GM12865 (cell line): ENCODE measurements at places on chromosomes 1 and 21.

DNA sequence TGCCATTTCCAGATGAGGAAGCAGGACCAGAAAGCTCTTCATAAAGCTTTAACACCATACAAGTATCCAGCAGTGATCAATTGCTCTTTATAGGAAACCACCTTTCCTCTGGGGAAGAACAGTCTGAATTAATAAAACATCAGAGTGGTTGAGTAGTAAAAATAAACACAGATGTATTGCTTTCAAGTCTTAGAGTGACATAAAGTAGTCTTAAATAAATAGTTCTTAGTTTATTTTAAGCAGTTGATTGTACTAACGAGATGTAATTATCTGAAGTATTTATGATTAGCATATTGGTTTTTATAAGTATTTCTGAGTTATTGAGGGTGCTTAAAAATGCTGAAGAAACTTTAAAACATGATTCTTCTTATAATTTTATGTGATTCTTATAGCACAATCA, 67.0 kb downstream of the PRKAA2 start:
- DNase-seq, result no peak

DNA sequence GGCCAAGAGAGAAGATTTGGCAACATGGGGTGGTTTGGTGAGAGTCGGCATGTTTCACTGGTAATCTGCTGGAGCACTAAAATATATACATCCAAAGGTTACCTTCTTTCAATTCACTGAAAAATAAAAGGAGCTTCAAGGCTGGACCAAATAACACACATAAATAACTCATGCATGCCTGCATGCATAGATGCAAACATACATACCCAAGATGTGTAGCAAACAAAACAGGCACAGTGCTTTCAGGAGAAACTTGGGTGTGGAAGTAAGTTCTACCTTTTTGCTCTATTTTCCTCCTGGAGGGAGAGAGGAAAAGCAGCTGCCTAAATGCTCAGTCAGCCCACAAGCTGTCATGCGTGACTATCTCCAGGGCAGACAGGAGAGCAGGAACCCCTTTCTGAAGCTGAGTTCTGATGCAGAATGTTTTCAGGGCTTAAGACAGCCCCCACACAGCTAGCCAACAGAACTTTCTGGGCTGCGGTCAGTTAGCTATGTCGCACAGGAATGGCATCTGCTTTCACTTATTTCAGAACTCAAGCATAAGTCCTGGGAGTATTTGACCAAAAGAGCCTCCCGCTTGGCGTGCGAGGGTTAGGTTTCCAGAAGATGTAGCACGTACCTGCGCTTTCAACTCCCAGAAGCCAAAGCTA, 166.2 kb downstream of the TOMM20 start:
- peak; percentile 95 for DNase-seq

DNA sequence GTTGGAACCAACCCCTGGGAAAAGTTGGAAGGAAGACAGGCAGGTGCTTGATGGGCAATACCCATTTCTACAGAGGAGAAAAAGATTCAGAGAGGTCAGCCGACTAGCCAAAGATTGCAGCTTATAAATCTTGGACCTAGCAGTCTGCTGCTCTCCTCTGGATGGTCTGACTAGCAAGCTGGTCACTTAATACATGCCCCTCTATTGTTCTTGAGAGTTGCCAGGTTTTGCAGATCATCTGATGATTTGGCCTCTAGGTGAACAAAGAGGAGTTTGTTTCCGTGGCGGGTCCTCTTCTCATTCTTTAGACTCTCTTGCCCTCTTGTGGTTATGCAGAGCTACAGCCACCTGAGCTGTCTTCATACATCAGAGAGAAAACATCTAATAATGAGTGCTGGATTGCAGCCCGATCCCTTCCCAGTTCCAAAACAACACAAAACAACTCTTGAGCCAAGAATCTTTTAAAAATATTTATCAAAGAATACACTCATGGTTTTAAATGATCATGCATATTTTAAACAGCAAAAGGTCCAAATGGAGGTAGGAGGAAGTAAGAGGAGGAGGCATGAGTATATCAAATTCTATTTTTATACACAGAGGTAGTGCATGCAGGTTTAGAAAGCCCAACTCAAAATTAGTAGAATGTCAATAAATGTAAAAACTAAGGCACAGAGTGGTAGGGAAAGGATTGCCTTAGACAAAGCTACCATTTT, 115.7 kb downstream of the SLC30A10 start:
- peak; percentile 71 for DNase-seq

DNA sequence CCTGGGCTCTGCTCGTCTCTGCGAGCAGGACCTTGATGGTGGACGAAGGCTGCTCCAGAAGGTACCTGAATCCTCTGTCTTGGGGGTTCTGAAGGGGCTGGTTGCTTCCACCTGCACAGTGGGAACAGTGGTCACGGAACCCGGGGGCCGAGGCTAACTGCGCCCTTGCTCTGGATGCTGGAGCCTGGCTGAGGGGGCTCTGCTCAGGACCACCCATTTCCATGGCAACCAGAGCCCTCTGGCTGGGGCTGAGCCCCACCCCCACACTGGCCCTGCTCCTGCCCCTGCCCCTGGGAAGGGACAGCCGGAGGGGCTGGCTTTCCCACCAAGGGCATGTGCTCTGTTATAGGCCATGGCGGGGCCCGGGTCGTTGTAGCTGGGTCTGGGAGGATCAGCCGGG, 462.3 kb downstream of the PTPRU start:
- DNase-seq, result no peak

- no peak for DNase-seq
Measured at GRCh38 chr21:33856893-33857527, 58.6 kb downstream of the ATP5PO start.

DNA sequence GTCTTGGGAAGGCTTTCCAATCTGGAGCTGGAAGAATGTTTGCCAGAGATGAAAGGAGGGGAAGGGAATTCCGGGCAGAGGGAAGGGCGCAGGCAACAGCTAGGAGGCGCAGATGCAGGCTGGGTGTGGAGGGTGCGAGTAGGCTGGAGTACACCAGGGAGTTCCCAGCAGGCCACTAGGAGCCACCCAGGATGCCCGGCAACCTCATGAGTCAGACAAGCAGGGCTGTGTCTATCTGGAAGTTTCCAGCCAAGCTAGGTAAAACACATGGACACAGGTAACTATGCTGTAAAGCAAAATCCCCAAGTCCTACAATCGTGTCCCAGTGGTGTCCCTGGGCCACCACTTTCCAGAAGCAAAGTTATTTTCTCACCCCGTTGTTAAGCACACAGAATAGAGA, 990 bp upstream of the NBL1 start:
- no peak for DNase-seq

DNA sequence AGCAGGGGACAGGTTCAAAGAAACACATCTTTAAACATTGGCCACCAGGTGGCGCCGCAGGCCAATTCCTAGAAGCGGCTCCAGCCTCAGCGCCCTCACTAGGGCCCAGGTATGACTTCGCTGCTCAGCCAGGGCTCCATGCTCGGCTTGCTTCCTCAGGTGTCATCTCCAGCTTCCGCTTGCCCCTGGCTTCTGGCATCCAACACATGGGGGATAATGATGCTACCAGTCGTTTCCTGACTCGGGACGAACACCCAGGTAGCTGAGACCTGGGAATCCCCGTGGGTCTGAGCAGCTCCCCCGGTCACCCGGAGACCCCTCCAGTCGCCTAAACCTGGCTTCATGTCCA, 8.5 kb upstream of the MEX3A start:
- DNase-seq, result peak; percentile 92

- DNase-seq, result no peak
Measured at GRCh38 chr1:42992054-42992571, 33.4 kb upstream of the SLC2A1 start.

DNA sequence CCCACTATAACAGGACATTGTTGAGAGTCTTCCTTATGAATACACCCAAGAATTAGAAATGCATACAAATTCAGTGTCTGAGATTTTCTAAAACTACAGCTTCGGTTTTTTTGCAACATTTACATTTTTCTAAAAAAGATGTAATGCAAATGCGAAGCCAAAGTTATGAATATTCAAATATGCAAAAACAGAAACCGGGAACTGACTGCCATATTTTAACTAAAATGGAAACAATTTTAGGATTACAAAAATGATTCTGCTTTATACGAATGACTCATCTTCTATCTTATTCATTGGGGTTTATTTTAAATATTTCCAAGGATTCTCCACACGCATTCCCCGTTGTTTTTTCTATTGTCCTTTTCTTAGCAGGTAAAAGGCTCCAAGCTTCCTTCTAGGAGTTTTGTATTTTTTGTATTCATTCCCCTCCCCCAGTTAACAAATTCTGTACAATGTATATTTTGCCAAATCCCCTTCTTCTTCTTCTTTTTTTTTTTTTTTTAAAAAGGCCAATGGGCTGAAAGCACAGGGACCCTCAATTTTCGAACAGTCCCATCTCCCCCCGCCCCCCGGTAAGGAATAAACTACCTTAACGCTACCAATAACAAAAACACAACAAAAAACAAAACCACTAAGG, 1.0 kb downstream of the ARPC5 start:
- DNase-seq, result no peak

DNA sequence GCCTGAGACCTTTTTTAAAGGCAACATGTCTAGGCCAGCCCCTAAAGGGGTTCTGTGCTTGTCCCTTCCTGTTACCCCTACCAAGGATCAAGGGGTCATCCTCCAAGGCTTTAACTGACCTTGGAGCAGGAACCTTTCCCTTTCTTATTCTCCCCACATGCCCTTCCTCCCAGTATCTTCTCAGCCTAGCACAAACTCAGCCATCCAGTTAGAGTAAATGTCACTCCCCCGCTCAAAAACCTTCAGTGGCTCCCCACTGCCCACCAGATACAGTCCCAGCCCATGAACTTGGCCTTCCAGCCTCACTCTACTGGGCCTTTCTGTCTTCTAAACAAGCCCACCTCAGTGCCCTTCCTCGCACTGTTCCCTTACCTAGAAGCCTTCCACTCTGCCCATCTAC, 8.8 kb downstream of the C1QB start:
- no peak for DNase-seq

DNA sequence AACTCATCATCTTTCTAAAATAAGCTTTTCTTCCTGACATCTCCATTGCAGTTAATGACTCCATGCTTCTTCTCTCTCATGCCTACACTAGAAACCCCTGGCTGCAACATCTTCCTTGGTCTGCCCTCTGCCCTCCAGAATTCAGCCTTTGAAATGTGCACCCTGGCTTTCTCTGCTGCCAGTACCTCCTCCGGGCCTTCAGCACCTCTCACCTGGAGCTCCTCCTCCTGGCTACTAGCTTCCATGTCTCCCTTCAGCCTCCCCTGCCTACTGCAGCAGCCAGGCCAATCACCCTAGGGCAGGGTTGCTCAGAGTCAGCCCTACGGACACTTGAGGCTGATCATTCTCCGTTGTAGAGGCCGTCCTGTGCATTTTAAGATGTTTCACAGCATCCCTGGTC, 18.3 kb downstream of the SUSD4 start:
- DNase-seq, result no peak
